ENCODE measurements at places on chromosomes 2 and 18.

DNA sequence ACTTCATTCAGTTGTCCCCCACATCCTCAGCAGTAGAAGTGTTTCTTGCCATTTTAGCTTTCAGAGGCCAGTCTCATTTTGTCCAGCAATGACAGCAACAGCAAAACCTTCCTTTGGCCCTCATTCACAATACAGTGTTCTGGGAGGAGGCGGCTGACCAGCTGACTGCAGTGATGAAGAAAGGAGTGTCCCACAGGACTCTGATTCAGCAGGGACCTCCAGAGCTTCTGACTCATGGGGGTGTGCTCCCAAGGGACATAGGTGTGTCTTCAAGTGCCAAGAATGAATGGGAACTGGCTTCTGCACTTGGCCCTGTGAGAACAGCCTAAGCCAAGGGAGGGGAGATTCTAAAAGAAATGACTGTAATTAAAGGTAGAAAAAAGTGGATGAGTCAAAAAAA is 147.0 kb upstream of the PELI1 start:
- DNase-seq = no peak

GRCh38 chr18:75936862-75937261 is 509.4 kb upstream of the SMIM21 start:
- no peak for DNase-seq

- DNase-seq = no peak
These were observed 75.5 kb downstream of the TRABD2A start for GRCh38 chr2:84805250-84805958.

- no peak for DNase-seq
These were observed 30.0 kb downstream of the CTLA4 start for GRCh38 chr2:203897544-203897943.

GRCh38 chr2:23688486-23689130 is 238.3 kb downstream of the ATAD2B start:
- no peak for DNase-seq

Measured in 8988T (cell line).